ENCODE measurements at places on chromosomes 2 and 18.

GRCh38 chr2:9087121-9087681, 83.7 kb upstream of the MBOAT2 start:
- peak; percentile 32 for DNase-seq

GRCh38 chr2:146879882-146880281, 964.9 kb upstream of the ACVR2A start:
- DNase-seq = no peak

GRCh38 chr2:143730953-143731260, 601.7 kb downstream of the ARHGAP15 start:
- DNase-seq = no peak

GRCh38 chr18:60147323-60147722, 225.3 kb downstream of the MC4R start:
- no peak for DNase-seq

DNA sequence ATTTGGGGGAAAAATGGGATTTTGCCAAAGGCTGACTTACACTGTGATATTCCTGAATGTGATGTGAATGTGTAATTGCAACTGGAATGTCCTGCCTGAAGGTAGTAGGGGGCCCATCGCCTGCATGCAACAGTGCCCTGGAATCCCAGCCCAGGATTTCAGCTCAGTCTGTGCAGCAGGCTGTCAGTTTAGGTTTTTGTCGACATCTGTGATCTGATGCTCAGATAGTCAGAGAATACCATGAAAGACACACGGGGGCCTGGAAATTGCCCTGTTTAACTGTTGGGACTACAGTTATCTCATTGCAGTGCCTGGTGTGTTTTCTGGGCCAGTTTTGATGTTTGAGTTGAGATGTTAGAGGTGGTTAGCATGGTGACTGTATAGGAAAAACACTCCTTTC, 84.5 kb upstream of the HK2 start:
- no peak for DNase-seq

DNA sequence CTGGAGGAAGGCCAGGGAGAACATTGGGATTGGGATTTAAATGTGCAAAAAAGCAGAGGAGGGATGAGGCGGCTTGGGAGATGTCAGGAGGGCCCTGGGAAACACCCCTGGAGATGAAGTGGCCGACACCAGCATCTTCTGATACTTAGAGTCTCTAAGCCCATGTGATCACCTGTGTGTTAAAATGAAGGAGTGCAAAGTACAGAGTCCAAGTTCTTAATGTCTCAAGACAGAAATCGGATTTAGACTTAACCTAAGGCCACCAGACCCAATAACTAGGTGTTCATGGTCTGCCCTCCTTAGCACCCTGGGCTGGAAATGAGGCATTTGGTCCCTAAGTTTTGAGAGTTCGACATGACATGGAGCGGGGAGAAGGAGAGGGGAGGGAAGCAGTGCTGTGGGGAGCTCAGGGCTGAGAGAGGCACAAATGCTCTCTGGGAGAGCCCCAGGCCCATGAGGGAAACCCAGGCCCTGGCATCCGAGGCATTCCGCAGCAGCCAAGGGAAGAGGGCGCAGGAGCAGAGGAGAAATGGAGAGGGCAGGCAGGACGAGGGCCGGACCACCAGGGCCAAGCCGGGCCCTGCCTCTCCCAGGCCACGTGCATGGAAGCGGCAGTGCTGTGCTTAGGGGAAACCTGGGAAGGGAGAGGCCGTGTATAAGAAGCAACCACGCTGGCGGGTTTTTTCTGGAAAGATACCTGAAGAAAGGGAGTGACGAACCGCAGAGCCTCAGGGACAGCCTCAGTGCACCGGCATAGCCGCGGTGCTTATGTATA, 63.3 kb downstream of the SFXN5 start:
- DNase-seq = no peak

DNA sequence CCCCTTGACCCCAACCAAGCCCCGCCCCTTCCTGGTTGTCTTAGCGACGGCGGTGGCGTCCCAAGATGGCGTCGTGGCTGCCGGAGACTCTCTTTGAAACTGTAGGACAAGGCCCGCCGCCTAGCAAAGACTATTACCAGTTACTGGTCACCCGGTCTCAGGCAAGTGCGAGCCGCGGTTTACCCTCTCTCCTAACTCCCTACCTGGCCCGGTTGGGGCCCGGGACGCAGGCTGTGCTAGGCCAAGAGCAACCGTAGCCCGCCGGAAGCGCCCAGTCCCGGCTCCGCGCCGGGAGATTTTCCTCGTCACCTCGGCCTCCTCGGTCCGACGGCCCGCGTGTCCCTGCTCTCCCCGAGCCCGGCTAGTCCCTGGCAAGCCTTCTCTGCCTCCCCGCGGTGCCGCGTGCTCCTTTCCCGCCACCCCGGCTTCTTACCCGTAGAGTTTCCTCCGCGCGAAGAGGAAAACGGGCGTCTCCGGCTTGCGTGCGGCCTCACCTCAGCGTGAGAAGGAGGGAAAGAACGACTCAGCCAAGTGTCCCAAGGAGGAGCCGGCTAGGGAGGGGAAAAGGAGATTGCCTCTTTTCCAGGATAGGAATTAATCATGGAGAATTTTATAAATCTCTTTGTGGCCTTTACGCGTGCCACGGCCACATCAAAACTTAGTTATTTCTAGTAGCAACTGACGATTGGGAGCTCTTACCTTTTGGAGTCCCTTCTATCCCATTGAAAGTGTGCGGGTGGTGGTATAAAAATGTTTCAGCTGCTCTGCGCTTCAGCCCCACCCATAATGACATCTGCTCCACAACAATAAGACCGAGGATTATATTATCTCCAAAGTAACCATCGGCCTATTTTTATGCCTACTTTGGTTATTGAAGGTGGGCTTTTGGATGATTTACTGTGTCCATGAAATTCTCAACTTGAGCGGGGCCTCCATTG, at the start of gene FBXO36:
FBXO36 (plus strand) TSS at position 55 of the 938 bp plus-strand sequence; CDS start at position 66, 11 bp downstream.
- DNase-seq = peak; percentile 77

DNA sequence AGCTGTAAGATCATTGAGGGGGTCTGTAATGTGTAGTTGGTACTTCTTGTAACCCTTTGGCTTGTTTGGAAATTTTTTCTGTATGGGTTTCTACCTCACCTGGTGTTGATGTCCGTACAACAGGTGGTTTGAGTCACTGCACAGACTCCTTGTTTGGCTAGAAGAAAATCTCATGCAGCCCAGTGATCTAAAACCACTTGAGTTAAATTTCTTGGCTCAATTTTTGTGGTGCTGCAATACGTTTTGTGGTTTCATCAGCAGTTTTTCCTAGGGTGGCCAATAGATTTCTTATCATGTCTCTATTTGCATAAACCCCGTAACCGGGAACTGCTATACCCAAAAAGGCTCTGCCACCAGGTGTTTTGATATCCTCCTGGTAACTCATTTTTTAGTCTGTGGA, 43.4 kb downstream of the CERS6 start:
- no peak for DNase-seq

- peak; percentile 21 for DNase-seq
Observed at GRCh38 chr18:54392543-54393023, 34.9 kb downstream of the C18orf54 start.

DNA sequence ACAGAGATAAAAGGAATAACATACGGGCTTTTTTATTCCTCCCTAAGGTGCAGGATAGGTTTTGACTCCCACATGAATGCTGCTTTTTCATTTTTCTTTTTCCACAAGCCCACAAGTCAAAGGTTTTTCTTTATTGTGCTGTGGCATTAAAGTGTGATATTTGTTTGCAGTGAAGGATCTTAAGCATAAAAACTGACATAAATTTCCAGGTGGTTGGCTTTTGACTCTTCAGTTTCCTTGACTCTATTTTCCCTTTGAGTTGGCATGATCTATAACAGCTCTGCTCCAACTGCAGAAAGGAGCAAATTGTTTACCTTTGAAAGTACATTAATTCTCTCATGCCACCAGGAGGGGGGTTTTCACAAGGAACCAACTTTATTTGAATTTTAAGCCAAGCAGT, 326.2 kb upstream of the FAM98A start:
- no peak for DNase-seq

- DNase-seq = no peak
Observed at GRCh38 chr2:213740453-213740852, 456.2 kb downstream of the SPAG16 start.

- no peak for DNase-seq
Observed at GRCh38 chr2:129006901-129007300, 688.2 kb upstream of the HS6ST1 start.

- no peak for DNase-seq
Observed at GRCh38 chr18:68435581-68435980, 279.3 kb downstream of the TMX3 start.

DNA sequence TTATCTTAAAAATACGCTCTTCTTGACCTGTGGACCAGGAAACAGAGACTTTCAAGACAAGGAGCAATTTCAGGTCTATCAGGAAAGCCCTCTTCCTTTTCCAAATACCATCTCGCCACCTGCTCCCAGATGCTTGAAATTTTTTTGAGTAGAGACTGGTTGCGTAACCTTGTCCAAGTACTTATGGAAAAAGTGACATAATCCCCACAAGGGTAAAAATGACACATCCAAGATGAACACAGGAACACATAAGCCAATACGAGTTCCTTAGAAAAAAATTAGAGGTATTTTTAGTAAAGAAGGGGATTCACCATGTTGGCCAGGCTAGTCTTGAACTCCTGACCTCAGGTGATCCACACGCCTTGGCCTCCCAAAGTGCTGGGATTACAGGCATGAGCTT, 1.8 kb downstream of the SERPINB13 start:
- no peak for DNase-seq

DNA sequence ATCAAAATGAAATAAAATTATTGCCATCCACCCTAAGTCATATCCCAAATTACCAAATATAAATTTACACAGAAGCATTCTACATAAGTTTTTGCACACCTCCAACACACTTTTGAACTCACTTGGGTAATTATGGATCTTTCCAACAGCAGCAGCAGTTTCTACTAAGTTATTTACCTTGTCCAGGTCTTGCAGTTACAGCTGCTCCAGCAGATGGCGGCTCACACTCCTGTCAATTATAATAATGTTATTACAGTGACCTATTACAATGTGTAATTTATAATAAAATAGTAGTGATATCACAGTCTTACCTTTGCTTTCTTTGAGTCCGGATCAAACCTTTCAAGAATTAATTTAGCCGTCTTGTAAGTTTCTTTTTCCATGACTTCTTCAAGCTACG, 37.9 kb downstream of the LNPK start:
- DNase-seq = no peak

Data from HAP-1 (cell line).